Activated CD4-positive, alpha-beta T cell treated with anti-CD3 and anti-CD28 coated beads, Interleukin-2, Interleukin-6, amounts not matched to agents 100 ng/mL and 50 ng/mL, durations not matched to agents 16 hours and 8 hours (primary cell): ENCODE measurements at places on chromosomes 4 and X.

DNA sequence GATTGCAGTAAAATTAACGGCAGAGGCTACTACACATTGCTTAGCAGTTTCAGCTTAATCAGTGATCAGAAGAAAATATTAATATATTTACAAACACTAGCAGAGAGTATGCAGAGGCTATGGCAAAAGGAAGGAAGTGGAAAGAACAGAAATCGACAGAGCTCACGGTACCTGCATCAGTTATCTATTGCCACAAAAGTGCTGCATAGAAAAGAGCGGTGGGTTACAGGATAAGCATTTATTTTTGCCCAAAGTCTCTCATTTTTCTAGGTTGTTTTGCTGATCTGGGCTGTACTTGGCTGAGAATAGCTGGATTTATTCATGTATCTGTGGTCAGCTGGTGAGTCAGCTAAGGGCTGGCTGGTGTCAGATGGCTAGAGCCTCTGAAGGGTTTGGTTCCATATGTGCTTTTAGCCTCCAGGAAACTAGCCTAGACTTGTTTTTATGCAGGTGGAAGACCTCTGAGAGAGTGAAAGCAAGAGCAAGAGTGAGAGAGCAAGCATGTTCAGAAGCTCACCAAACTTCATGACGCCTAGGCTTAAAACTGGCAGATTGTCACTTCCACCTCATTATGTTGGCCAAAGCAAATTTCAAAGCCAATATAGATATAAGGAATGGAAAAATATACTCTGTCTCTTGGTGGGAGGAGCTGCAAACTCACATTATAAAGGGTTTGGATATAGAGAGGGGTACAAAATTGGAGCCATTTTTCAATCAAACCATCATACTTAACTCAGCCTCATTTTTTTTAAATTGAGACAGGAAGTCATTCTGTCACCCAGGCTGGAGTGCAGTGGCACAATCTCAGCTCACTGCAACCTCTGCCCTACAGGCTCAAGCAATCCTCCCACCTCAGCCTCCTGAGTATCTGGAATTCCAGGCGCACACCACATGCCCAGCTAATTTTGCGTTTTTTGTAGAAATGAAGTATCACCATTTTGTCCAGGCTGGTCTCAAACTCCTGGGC is 153.2 kb upstream of the RPL34 start:
- peak; percentile 43 for DNase-seq

- DNase-seq = peak; percentile 19
These were observed 40.6 kb upstream of the FTHL17 start for GRCh38 chrX:31112226-31112999.

DNA sequence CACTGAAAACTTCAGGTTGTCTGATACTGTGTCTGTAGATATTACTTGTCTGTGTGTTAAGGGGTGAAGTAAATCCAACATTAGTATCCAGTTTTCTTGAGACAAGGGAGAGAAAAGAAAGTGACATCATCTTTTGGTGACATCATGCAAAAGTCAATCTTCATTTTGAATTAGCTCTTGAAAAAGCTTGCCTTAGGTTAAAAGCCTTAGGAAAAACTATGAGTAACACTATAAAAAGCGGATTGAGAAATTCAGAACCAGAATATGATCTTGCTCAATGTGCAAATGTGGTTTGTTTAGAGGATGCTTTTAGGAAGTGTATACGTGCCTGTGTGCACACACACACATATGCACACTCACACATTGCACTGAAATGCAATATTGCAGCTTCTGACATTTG is 345.8 kb upstream of the CASK start:
- DNase-seq = no peak

DNA sequence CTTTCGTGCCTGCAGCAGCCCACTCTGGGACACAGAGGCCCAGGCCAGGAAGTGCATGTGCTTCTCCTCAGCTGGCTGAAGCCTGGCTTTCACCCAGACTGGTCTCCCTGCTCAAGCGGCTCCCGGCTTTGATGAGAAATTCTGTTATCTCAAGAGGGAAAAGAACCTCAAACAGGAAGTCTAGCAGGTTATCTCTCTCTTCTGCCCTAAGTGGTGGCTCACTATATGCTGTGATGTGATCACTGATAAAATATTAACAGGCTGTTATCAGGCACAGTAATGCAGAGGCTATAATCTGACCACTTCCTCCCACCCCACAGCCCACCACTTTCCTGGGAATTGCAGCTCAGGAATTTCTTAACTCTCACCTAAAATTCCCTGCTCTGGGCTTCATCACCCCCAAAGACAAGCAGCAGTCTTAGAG is 13.3 kb downstream of the CLDN2 start:
- no peak for DNase-seq

DNA sequence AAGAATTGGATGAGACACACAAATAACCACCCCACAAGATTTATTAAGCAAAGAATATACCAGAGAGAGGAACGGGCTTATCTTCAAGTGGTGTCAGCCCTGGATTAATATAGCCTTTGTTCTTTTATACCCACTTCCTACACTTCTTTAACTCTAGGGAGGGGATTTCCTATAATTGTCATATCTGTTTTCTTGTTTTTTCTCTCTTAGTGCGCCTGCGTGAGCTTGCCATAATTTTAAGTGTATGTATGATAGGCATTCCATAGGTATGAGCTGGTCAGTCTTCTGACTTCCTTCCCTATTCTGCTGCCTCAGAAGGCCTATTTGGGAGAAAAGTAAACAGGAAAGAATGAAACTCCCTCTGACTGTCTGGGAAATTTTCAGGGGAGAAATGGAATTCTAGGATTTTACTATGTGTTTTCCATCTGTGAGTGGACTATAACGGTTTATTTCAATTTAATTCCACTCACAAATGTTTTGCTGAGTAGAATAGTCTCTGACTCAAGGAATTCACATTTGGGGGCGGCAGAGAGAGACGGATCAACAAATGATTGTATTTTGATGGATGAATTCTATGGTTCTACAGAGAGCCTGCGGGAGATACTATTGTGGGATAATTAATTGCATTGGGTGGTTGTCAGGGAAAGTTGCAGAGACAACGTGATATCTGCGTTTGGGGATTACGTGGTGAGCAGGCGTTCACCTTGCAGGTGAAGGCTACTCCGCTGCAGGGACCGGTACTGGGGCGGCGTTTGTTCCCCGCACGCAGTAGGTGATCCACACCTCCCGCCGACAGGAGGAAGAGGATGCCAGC is 626 bp upstream of the CEP135 start:
- peak; percentile 70 for DNase-seq

DNA sequence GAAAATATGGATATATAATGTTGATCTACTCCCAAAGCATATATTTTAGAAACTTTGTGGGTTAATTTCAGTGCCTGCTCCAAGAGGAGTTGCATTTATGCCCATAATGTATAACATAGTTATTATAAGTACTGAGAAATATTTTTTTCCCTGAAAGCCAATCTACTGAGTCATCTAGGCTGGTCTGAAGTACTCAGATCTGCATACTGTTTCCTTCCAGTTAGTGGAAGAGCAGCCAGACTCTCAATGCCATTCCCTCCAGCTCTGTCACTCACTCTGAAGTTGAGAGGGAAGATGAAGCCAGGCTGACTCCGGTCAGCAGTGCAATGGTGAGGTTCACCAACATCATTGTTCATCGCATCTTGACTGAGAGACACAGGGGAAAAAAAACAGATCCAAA is 505.1 kb downstream of the PPARGC1A start:
- DNase-seq = no peak

- DNase-seq = no peak
These were observed 1389.5 kb downstream of the FAM133A start for GRCh38 chrX:95063554-95063953.

- no peak for DNase-seq
These were observed 136.9 kb upstream of the GUCY1A1 start for GRCh38 chr4:155529716-155530115.

- DNase-seq = no peak
These were observed 482.8 kb upstream of the HTR2C start for GRCh38 chrX:114101081-114101480.

GRCh38 chr4:66606215-66606614 is 935.9 kb upstream of the EPHA5 start:
- DNase-seq = no peak

GRCh38 chr4:73753215-73753614 is 12.8 kb downstream of the CXCL8 start:
- DNase-seq = no peak

DNA sequence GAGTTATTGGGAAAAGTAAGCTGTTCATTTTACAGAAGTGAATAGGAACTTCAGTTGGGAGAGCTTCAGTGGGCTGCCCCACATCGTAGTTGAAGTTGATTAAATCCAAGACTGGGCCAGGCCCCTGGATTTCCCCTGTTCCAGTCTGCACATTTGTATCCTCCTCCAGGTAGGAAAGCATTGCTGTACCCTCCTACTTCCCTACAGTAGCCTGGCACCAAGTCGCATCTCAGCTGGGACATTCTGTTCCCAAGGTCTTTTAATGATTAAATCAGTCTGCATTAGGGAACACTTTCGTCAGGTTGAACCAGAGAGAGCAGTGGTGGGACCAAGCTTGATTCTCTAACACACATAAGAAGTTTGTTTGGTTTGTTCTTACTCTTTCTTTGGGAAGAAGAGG is 165.8 kb upstream of the PPARGC1A start:
- no peak for DNase-seq

GRCh38 chr4:32790803-32791202 is 2070.6 kb downstream of the PCDH7 start:
- DNase-seq = no peak

DNA sequence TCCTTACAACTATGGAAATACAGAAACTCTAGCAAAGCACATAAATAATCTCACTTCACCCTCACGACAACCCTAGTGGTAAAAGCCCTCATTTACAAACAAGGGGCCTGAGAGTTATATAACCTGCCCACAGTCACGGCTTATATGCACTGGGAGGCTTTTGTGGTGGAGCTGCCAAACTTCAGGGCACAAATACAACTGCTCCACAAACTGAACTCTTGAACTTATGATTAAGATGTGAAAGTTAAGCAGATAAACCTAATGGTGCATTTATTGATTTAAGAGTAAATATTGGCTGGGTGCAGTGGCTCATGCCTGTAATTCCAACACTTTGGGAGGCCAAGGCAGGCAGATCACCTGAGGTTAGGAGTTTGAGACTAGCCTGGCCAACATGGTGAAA is 19.0 kb downstream of the SLC2A9 start:
- DNase-seq = no peak

DNA sequence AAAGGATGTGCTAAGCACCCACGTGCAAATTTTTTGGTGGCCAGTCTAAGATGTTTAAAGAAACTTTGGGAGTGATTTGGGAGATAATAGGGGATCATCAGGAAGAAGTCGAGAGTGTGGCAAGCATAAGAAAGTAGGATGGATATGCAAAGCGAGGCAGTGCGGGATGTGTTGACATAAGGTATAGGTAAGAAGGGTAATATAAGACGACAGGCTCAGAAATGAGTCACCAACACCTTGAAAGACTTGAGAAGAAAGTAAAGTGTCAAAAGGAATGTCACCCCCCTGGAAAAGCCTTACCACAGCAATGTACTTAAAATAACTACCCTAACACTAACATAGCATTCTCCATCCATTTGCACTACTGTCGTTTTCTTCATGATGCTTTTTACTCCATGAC is 69.8 kb upstream of the BMP2K start:
- no peak for DNase-seq

DNA sequence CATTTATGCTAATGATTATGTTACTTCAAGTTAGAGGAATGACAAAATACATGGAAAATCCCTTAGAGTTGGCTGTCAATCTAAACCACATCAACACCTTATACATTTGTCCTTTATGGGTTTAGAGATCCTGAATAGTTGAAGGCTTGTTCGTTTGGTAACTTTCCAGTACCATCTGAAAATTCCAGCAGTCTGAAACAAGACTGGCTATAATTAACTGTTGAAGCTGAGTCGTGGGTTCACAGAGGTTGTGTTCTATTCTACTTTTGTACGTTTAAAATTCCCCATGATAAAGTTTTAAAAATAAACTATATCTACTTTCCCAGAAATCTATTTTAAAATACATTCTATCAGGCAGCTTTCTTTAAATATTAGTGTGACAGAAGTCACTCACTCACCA is 73.0 kb downstream of the USP46 start:
- DNase-seq = no peak

DNA sequence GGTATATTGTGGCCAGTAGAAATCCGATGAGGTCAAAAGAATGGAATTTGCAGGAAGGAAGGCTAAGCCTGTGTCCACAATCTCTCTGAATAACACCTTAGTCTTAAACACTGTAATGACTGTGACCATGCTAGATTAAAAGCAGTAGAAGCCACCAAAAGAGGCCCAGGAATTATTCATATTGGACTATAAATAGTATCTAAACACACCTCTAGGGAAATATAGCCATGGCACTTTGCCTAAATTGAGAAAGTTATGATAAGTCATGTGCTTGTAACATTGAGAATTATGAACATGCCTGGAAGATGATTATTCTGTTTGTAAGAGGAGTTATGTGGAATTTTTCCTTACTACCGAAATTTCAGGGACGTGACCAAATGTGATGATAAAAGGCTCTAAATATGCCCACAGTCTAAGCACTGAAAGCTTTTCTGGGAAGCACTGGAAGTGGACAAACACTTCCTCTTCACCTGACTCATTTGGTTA is 298.5 kb downstream of the KCTD8 start:
- no peak for DNase-seq

DNA sequence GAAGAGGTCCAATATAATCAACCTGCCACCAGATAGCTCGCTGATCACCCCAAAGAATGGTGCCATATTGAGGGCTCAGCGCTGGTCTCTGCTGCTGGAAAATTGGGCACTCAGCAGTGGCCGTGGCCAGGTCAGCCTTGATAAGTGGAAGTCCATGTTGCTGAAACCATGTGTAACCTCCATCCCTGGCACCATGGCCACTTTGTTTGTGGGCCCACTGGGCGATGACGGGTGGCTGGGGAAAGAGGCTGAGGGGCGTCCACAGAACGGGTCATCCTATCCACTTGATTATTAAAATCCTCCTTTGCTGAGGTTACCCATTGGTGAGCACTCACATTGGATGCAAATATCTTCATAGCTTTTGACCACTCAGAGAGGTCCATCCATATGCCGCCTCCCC is 7.7 kb downstream of the F8A2 start:
- no peak for DNase-seq

GRCh38 chr4:2849267-2850152 is 5.9 kb downstream of the ADD1 start:
- no peak for DNase-seq

DNA sequence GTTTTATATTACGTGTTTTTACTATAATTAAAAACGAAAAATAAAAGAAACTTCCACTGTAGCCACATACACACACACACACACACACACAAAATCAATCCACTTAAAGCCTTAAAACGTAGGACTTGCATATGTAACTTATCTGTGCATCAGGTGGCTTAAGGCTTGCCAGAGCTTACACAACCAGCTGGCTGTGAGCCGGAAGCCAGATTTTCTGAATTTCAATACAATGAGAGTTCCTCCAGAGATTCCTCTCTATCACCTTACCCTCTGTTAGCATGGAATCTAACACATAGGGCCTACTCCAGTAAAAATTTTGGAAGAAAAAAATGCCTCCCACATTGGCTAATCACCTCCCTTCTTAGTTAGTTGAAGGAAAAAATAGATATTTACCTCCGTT is 27.9 kb upstream of the SLITRK4 start:
- no peak for DNase-seq

- DNase-seq = no peak
These were observed 806.3 kb downstream of the STIM2 start for GRCh38 chr4:27666943-27667342.

GRCh38 chr4:69760455-69760854 is at the start of gene SULT1B1:
Gene SULT1B1 (minus strand): TSS chr4:69760620. CDS start chr4:69755217, 5,403 bp downstream.
- peak; percentile 33 for DNase-seq
